ENCODE measurements at places on chromosomes 1 and 21.
A peak's percentile ranks its signal among the peaks of the same experiment; 100 is the strongest.

DNA sequence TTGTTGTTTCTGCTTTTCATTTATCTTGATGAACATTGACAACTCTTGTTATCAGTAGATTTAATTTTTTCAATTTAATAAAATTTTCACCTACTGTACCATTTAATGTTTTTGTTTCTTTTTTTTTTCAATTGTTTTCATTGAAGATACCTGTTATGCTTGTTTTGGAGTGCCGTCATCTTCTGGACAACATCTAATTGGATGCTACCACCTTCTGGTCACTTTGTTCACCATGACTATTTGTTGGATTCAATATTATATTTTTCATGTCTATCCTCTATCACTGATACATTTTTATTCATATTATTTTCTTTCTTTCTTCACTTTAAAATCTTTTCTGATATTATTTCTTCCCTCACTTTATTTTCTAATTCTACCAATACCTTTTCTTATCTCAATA lies 14.0 kb downstream of the KRTAP21-2 start:
- DNase-seq: no peak

DNA sequence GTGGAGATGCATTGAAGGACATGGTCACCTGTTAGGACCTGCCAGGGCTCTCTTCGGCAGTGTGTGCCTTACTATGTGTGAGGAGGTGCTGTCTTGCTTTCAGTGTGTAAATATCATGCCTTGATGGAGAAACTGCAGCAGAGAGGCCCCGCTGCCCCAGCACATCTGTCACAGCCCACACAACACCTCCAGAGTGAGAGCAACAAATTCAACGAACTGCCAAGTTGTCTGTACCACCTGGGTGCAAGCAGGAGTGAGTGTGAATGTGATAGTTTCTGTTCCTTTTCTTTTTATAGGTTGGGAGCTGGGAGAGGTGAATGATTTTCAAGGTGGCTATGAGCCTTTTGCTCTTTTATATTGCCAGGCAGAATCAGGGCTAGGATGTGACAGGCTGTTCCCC lies 114.6 kb upstream of the KIAA0040 start:
- no peak for DNase-seq

- DNase-seq: no peak
Measured at GRCh38 chr21:16842696-16843035, 670.2 kb upstream of the CXADR start.

GRCh38 chr1:54857141-54857540 lies 29.9 kb downstream of the DHCR24 start:
- DNase-seq: no peak

DNA sequence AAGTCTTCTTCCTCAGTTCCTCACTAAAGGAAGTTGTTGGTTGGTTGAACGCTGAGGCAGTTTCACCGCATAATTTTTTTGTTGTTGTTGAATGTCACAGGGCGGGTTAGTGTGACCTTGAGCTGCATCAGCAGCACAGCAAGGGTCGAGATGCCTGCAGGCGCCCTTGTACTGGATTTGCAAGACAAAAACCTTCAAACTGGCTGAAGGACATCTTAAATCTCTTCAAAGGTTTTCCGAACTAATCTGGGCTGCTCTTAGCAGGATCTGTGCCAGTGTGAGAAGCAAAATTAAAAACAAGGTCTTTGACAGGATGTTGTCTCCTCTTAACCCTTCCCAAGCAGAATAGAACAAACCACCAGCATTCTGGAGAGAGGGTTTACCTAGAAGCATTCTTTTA lies 59.4 kb downstream of the NRIP1 start:
- no peak for DNase-seq

DNA sequence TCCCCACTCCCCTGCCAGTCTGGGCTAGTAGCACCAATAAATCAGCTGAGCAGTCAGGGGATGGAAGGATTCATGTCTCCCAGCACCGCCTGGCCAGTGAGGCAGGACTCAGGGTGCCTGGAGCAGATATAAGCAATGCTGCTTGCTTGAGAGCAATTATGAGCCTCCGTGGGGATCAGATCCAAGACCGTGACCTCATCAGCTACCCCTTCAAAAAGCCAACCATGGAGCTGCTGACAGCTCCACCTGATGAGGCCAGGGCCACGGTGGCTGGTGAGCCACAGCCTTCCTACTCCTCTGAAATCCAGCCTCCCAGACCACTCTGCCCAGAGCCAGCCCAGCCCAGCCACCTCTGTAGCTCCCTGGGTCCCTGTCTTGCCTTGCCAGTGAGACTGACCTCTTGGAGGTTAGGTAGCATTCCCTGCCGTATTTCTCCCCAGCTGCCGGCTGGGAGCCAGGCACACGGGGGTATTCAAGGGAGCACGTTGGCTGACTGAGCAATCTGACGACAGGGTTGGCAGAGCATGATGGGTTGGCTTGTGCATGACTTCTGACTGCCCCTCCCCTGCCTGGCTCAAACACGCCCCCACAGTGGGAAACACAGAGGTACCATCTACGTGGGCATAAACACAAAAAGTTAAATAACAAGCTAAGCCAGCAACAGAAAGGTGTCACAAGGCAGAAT lies 28.4 kb downstream of the SYT2 start:
- DNase-seq: no peak

- peak; percentile 31 for DNase-seq
Measured at GRCh38 chr1:87226341-87226760, 102.3 kb upstream of the LMO4 start.
